Choroid plexus epithelial cell (primary cell): ENCODE measurements at places on chromosomes 11 and 22.

DNA sequence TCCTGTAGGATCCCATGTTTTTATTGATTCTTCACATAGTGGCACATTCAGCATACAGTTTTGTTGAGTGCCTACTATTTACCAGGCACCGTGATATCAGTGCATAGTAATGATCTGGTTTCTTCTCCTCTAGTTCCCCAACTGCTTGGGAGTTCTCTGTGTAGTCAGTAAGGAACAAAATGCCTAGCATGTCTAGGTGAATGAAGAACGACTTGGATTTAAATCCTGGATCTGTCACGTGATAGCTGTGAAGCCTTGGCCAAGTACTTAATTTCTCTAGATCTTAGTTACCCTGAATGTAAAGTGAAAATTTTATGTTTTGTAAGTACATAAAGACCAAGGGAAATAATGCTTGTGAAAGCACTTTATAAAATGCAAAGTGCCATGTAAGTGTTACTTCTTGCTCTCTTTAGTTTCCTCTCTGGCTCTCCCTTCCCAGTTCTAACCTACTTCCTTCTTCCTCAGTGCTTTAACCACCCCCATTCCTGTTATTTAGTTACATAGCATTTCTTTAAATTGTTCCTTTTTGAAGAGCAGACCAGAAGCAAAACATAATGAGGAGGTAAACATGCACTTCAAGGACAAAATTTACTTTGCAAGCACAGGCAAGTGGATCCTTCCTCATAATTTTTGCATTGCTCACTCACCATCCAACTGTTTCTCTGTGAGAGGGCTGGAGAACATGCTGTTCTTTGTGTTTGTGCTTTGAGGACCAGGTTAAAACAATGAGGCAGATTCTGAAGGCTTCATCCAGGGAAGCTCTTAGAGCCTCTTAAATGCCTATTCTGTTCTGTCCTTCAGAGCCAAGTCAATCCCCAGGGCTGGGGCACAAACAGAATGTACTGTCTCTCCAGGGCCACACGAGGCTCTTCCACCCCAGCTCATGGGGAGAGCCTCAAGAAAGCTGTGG is 353.9 kb upstream of the TENM4 start:
- no peak for DNase-seq

- DNase-seq: peak; percentile 60
Measured at GRCh38 chr11:64268893-64269539, 15.4 kb downstream of the BAD start.

DNA sequence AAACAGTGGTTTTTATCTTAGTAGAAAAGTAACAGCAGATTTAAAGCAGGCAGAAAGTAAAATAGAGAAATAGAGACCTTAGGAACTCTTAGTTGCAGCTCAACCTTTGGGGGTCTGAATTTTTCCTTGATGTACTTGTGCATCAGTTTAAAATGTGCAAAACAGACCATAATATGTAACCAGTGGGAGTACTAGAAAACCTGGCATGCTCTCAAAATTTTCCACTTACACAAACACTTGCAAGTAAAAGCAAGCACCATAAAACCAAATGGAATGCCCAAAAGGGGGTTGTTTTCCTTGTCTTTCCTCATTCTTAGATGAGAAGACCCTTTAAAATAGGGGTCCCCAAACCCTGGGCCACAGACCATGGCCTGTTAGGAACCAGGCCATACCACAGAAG is 12.9 kb upstream of the MRGPRE start:
- no peak for DNase-seq

DNA sequence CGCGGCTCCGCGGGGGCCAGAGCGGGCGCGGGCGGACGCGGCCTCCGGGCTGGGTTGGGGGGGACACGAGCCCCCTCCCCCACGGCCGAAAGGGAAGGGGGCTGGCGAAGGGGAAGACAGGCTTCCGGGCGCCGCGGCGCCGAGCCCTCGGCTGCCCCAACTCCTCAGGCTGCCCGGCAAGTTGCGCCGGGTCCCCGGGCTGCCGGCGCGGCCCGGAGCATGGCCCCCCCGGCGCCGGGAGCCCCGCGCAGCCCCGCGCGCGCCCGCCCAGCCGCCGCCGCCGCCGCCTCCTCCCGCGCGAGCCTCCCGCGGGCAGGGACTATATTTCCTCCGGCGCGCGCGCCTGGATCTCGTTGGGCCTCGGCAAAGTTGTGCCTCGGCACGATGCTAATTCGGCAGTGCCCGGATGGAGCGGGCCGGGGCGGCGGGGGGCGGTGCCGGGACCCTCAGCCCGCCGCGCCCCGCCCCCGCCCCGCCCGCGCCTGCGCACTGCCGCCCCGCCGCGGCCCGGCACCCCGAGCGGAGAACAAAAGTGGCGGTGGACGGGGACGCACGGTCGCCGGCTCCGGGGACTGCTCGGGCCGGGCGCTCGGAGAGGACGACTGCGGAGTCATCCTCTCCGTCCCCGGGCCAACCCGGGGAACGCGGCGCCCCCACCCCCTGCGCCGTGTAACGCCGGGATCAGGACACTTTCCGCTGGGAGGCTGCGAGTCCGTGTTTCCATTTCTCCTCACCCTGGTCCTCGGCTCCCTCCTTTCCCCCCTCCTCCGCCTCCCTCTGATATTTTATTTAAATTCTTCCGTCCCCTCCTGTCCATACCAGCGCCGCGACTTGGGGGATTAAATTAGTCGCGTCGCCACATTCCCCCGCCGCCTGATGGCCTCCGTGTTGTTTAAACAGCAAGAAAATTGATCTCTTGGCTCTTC is at the start of gene PHF21B:
Gene PHF21B (minus strand): TSS at position 400 of the 926 bp plus-strand sequence. CDS start 456 bp downstream, outside the sequence.
- DNase-seq: peak; percentile 22

DNA sequence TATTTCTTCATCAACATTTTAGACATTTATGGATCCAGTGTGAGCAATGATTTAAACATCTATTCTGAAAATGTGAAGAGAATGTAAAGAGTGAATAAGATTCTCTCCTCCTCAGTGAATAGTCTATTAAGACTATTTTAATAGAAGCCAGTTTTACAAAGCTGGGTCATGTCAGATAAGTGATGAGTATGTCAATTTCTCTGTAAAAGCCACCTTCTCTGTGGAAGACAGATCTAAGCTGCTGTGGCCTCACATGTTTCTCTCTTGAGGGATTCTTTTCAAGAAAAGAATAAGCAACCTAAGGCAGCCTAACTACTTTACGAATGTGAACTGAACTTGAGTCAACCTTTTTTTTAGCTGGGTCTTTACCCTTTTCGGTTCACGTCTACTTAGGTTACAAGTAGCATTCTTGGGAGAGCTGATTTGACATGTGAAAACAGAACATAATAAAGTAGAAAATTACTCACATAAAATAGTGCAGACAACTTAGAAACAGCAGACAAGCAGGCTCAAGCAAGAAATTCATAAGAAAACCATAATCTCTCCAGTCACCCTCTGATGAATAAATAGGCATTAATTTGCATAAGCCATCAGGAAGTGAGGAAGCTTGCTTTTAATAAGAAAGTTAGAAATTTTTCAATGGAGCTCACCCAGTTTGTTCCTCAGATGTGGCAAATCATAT is 9.9 kb downstream of the CTSC start:
- peak; percentile 22 for DNase-seq

GRCh38 chr11:28400331-28401100 is 292.3 kb downstream of the METTL15 start:
- DNase-seq: peak; percentile 65

DNA sequence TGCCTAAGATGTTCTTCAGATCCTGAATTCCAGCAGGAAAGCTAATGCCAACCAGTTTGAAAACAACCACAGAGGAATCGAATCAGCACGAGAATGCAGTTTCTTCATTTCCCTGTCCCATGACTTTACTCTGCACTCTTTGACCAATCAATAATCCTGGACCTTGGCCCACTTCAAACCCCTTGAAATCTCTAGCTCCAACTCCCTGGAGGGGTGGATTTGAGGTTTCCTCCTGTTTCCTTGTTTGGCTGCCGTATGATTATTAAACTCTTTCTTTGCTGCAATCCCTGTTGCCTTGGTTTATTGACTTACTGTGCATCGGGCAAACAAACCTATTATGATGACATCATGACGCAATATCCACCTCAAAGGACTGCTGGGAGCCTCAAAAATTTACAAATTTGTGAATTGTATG is 109.3 kb downstream of the FBXO7 start:
- DNase-seq: peak; percentile 68

- DNase-seq: peak; percentile 29
Measured at GRCh38 chr11:63814383-63814736, 1.1 kb downstream of the SPINDOC start.

DNA sequence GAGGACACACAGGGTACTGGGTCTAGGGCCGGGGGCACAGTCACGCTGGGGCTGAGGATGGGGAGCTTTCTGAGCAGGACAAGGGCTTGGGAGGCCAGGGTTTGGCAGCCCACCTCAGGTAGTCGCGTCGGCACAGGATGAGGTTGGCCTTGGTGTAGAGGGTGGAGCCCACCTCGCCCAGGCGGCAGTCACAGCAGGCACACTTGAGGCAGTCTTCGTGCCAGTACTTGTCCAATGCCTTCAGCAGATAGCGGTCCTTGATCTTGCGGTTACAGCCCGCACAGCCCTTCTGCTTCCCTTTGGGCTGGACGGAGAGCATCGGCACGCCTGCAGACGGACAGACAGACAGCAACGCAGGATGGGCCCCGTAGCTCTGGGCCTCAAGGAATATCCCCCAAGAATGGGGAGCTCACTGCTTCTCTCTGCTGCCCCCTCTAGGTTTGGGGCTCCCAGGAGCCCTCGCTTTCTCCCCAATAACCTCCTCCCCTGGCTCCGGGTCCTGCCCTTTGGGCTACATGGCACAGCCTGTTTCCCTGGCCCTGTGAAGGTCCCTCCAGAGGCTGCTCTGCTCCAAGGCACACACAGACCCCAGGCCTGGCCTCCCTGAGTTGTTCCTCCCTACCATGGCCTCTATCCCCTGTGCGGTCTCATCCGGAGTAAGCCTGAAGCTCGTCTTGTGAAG is 33.4 kb downstream of the LMO1 start:
- DNase-seq: no peak

- DNase-seq: no peak
Measured at GRCh38 chr11:128226106-128226716, 361.1 kb downstream of the ETS1 start.

DNA sequence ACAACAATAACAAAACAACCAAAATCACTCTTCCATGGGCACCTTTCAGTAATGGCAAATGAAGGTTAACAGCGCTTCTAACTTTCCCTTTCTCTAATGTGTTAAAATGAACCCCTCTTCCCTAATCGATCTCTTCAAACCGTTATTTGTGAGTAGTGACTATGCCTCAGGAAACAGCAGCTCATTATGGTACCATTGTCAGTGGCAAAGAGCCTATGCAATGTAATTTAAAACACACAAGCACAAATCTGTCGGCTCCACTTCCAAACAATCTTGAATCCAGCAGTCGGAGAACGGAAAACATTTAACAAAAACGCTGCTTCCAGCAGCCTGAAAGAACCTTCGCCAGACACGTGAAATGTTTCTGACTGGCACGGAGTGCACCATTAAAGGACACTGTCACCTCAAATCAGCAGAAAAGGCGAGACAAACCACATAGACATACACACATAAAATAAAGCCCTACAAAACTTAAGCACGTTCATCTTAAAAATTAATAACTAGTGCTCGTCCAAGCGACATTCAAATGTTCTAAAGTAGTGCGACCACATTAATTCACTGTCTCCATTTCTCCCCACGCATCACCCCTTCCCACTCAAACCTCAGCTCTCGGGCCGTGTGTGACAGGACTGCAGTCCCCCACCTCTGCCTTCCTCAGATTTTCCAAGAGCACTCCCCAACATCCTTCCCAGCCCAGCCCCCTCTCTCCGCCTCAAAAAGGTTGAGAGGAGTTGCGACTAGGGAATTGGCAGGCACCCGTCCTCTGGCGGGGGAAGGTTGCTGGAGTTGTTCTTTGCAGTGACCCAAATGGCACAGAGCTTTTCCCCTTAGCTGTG is 748 bp downstream of the RAB30 start:
- DNase-seq: peak; percentile 48

DNA sequence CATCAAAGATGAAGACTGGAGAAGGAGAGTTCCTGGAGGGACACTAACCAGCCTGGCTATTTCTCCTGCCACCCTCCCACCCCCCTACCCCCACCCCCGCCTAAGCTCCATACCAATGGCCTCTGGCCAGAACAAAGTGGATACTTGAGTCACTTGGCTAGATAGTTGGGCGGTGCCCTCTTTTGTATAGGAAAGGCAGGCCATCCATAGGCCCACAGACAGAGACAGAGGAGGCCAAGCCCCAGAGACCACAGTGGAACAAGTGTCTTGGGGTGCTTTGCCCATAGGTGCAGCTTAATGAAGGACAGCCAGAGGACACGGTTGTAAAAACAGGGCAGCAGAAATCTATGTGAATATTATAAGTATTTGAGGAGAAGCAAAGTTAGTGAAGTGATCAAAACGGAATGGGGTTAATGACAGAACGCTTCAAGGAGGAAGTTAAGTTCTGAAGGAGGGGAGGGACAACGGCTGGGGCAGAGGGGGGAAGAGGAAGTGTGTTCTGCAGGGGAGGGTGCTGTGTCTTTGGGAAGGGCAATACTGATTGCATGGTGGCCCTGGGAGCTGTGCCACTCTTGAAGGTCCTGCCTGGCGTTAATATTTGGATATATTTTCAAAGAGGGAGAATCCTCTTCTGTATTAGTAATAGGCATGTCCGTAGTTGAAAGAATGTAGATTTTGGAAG is 32.7 kb downstream of the FLI1 start:
- DNase-seq: no peak

- no peak for DNase-seq
Measured at GRCh38 chr11:122659676-122660554, 4.4 kb downstream of the UBASH3B start.

DNA sequence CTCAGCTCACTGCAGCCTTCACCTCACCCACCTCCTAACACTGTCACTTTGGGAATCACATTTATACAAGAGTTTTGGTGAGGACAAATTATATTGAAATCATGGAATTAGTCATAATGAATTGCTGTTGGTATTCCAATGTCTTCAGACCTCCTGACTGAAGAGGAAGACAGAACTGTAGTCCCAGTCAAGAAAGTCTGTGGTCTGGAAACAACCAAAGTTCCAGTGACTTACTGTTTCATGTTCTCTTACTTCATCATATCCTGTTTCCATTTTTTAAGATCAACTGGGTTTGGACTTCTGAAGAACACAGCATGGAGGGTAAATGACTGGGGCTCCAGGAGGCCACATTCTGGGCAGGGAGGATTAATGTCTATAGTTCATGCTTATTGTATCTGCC is 43.0 kb upstream of the HIPK3 start:
- peak; percentile 21 for DNase-seq

GRCh38 chr11:116962108-116962507 is 124.7 kb upstream of the APOA1 start:
- DNase-seq: peak; percentile 81

GRCh38 chr11:97409141-97409540 is 1019.3 kb downstream of the JRKL start:
- no peak for DNase-seq

GRCh38 chr11:16286095-16286494 is 70.3 kb downstream of the SOX6 start:
- no peak for DNase-seq
